ENCODE measurements at places on chromosomes 6 and 20.

- no peak for DNase-seq
Observed at GRCh38 chr6:134233180-134233955, 84.5 kb downstream of the SGK1 start.

DNA sequence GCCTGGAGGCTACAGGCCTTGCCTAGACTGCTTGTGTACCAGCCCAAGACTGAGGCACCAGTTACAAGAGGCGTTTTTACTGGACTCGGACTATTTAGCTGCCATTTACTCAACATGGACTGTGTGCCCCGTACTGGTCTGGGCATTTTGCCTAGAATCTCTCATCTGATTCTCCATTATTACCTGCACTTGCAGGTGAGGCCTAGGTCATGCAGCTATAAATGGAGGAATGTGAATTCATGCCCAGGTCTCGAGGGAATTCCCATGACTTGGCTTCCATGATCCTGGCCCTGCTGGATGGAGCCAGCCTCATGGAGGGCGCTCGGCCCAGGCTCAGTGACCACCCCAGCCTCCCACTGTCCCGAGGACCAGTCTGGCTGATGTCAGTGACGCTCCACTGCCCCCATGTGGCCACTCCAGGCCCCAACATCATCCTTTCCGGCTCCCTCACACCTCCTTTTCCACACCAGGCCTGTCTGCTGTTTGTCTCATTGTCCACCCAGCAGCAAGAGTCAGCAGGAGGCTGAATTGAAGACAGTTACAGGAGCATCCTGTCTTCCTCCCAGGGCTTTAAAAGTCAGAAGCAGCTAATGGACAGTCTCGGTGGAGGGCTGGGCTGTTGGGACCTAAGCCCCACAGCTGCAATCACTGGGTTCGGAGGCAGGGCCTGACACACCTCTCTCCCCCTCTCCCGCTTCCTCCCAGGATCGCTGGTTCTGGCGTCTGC is 8.7 kb downstream of the MMP24OS start:
- DNase-seq: peak; percentile 64

DNA sequence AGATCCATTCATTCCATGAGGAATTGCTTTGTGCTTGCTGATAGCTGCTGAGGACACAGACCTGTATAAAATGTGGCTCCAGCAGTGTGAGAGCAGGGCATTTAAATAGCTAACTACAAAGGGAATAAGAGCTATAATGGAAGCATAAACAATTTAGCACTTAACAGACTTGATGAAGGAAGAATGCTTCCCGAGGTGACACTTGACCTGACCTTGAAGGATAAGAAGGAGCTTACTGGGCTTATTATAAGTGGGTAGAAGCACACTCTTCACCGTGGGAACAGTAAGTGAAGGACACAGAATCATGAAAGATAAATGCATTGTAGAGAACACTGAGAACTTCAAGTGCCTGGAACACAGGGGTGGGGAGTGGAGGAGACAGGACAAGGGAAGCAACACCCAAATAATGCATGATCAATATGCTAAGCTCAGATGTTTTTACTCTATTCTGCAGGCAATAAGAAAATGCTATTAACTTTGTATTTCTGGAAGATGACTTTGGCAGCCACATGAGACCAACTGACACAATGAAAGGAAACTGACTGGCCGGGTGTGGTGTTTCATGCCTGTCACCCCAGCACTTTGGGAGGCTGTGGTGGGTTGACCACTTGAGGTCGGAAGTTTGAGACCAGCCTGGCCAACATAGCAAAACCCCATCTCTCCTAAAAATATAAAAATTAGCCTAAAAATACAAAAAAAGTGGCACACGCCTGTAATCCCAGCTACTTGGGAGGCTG is 84.2 kb downstream of the EPB41L2 start:
- DNase-seq: no peak

- no peak for DNase-seq
Observed at GRCh38 chr6:36184311-36184710, 12.2 kb upstream of the BRPF3 start.

- DNase-seq: no peak
Observed at GRCh38 chr6:10425975-10426780, 11.3 kb upstream of the TFAP2A start.

DNA sequence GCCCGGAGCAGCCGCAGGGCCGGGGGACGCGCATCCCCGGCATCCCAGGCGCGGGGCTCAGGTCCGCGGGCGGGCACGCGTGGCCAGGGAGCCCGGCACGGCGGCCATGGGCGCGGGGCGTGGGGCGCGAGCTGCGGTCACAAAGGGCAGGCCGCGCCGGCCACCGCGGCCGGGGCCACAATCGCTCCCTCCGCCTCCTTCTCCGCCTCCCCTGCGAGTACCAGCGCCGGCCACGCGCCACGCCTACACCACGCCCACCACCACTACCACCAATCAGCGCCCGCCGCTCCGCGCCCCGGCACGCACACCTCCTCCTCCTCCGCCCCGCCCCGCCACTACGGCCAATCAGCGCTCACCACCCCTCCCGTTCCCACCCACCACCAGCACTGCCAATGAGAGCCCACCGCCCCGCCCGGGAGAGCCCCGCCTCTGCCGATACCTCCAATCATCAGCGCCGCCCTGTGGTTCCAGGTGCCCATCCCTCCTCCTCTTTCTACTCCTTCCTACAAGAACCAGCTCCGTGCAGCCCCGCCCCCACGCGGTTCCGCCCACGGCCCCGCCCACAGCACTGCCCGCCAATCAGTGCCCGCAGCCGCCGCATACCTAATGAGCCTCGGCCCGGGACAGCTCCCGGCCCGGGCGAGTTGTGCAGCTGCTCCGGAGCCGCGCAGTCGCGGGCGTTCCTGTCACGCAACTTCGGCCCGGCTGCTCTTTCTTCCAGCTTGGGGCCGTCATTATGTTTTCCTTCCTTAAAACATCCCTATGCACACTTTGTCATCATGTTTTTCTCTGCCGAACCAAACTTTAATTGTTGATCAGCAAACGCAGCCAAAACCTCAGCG is at the start of gene RPS6KA2:
RPS6KA2 (minus strand) TSS at position 219 of the 842 bp plus-strand sequence. CDS start 232 bp downstream, outside the sequence.
- DNase-seq: peak; percentile 92

- no peak for DNase-seq
Observed at GRCh38 chr6:111199935-111200334, 112.6 kb downstream of the SLC16A10 start.

DNA sequence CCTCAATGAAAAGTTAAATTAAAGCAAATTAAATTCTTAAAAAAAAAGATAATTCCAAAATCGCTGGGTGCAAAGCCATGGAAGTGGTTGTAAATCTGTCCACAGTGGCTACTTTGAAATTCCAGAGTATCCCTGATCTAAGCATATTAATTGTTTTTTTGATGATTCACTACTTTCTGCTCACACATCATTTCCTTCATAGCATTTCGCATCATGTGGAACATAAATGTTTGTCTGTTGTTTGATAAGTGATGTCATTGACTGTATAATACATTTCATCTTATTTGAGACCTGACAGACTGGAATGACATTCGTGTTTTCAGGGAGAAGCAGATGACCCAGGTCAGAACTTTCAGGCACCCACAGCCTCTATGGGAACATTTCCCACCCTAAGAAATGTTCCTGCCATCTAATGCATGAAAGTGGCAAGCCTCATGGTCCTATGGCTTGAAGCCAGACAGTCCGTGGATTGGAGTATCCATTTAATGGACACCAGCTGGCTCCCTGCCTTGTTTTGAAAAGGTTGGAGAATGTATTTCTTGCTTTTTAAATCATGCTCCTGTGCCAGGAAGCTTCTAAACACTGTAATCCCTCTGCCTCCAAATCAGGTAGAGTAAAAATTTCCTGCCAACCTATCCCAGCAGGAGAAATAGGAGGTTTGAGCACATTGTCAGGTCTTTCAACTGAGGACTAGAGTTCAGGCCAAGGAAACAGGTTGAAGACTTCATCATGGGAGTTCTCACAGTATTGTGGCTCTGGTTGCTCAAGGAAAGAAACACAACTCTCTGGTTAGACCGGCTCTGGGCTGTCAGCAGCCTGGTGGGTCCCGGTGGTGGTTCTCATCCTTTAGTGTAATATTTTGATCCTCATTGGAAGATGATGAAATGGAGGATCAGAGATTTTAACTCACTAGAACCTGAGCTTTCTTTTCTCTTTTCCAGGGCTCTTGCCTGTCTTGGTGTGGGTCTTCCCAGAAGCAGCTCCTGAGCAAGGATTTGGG is 157.9 kb downstream of the SLC24A3 start:
- no peak for DNase-seq

- DNase-seq: no peak
Observed at GRCh38 chr20:17385798-17386197, 145.4 kb downstream of the BFSP1 start.

GRCh38 chr20:21554376-21554890 is 40.6 kb upstream of the NKX2-2 start:
- no peak for DNase-seq

DNA sequence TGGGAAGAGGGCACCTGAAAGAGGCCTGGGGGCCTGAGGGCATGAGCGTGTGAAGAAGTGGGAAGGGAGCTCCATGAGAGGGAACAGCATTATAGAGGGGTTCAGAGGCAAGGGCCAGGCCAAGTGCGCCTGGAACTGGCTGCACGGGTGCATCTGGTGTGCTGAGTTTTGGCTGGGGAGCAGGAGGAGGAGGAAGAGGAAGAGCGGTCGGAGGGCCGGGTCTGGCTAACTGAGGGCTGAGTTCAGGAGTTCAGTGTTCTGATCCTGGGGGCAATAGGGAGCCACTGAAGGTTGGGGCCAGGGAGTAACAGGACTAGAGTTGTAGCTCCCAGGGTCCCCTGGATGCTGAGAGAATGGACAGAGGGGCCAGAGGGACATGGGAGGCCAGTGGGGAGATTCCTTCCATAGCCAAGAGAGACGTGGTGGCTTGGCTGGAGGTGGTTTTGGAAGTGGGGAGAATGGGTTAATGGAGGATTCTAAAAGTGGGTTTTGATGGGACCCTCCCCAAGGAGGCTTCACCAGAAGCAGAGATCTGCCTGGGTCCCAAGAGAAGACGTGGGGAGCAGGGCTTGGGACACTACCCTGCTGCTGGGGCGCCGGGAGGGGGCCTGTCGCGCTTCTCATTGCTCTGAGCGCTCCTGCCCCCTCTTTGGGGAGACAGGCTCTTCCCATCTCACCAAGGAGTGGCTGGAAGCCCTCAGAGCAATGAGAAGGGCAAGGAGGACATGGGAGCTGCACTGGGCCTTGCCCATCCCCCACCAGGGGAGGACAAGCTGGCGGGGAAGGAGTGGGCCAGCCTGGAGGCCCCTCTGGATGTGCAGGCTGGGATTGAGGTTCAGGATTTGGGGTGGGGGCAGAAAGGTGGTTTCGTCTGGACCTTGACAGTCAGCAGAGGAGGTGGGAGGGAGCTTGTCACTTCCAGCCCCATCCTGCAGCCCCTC is 28.7 kb downstream of the ZBP1 start:
- DNase-seq: no peak

GRCh38 chr6:136031982-136032381 is 180.5 kb downstream of the PDE7B start:
- peak; percentile 65 for DNase-seq

DNA sequence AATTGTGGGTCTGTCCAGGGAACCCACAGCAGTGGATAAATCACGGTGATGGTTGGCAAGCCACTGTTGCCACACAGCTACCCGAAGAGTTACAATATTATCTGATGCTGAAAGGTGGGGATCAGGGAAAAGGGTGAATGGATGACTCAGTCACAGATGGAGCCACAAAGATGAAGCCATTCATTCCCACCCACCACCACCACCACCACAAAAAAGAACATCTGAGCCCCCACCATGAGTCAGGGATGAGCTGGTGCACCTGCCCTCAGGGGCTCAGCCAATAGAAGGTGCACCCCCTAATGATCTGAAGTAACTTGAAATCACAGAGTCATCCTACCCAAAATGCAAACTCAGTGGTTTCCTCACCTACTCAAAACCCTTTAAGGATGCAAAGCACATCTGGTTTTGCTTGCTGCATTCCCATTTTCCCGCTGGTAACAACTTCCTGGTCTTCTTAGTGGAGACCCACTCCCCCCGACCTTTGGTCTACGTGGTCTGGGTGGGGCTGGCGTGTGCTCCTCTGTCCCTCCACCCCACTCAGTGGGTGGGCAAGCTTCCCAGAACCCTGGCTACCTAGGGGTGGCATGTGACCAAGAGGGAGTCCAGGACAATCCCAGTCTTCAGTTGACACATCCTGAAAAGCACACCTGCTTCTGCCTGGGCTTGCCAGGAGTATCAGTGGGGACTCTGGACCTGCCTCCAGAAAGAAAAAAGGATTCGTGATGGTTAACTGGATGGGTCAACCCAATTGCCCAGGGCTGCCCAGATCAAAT is 125.5 kb downstream of the ANKRD60 start:
- no peak for DNase-seq

GRCh38 chr6:66082914-66083313 is 375.9 kb upstream of the EYS start:
- no peak for DNase-seq

GRCh38 chr6:453152-453551 is 61.6 kb downstream of the IRF4 start:
- peak; percentile 24 for DNase-seq

DNA sequence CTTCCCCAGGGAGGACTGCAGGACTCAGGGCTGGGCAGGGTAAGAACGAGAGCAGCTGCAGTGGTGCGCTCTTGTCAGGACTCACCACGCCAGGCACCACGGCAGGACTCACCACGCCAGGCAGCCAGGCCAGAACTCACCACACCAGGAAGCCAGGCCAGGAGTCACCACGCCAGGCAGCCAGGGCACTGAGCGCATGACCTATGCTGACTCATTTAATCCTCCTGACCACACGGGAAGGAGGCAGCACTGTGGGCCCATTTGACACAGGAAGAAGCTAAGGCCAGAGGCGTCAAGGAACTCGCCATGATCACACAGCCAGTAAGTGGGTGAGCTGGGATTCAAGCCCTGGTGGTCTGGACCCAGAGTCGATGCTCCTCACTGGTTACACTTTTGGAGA is 189.3 kb downstream of the PREX1 start:
- no peak for DNase-seq

DNA sequence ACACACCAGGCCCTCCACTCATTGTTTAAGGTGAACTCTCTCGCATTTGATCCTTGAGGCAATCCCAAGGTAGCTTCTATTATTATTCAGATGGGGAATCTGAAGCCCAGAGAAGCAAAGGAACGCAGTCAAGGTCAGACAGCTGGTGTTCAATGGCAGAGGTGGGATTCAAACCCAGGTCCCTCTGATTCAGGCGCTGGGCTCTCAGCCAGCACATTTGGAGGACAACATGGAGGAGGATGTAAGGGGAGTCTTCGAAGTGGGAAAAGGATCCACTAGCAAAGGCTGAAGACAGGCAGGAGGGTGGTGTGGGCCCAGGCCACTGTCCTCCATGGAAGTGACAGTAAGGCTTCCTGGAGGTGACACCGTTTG is 13.9 kb upstream of the TTPAL start:
- DNase-seq: no peak

All from NCI-H69 (cell line).